ENCODE measurements at places on chromosomes 13 and 19.

- no peak for DNase-seq
These were observed 395.0 kb downstream of the EFNB2 start for GRCh38 chr13:106140476-106140875.

- DNase-seq = no peak
These were observed 406.4 kb downstream of the KCNRG start for GRCh38 chr13:50421473-50422130.

DNA sequence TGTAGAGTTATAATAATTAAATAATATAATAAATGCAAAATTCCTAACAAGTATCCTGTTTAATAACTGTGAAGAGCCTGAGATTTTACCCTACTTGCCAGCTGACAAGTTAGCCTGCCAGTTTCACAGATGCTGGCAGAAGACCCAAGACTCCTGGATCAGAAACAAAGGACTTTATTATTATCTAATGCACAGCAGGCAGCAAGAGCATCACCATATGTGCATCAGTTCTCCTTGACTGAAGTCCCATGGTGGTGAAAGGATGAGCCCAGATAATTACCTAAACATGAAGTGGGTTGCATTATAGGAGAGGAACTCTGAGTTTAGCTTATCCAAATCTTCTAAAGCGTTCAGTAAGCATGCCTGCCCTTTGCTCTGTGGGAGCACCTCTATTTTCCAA lies 39.1 kb upstream of the MTIF3 start:
- DNase-seq = no peak

GRCh38 chr13:24892829-24893228 lies 128.9 kb downstream of the RNF17 start:
- DNase-seq = no peak

DNA sequence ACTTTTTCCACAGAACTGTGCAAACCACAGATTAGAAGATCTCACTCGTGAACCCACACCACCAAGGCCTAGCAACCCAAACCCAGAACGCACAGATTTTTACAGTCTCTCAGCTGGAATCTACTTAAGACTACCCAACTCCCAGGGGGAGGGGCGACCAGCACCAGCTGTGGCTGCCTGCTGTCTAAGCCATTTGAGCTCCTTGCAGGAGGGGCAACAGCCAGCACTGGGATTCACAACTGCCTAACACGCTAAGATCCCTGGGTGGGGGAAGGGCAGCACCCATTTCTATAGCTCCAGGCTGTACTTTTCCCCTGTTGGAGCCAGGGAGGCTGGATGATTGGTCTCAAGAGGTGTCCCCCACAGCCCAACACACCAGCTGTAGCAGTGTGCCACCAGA lies 368.8 kb downstream of the SUCLA2 start:
- no peak for DNase-seq
